ENCODE measurements at places on chromosomes 3 and 15.
A peak's percentile ranks its signal among the peaks of the same experiment; 100 is the strongest.

DNA sequence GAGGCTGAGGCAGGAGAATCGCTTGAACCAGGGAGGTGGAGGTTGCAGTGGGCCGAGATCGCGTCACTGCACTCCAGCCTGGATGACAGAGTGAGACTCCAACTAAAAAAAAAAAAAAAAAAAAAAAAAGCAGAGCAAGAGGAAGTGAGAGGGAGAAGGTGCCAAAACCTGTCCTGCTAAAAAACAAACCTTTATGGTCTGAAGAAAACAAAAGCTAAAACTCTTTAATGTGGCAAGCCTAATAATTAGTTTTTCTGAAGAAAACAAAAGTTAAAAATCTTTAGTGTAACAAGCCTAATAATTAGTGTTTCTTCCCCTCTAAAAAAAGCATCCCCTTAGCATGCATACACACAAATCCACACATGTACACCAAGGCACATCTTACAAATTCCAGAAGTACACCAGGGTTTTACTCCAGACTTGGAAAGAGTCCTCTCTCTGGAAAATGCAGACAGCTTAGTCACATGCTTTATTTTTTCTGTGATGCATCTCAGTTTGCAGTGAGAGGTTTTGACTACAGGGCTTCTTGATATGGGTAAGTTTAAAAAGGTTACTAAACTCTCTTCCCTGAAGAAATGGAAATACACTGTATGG, 65.9 kb downstream of the HACD2 start:
- no peak for DNase-seq

DNA sequence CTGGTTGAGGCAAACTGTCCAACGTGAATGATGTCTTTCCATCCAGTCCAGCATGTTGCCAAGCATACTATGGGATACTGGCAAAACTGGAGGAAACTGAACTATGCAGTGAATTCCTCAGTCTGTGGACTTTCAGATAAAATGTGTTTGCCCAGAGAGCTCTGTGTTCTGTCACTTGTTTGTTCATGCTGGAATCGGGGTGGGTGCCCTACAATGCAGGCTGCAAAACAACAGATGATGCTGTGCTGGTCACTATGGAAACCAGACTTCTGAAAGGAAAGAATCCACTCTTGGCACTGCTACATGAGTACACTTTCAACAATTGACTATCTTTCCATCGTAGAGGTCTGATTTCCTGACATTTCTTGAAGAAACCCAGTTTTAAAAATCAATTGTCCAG, 272.5 kb upstream of the ARHGEF26 start:
- no peak for DNase-seq

- DNase-seq, result no peak
Observed at GRCh38 chr3:171133796-171134569, 107.5 kb upstream of the SLC2A2 start.

DNA sequence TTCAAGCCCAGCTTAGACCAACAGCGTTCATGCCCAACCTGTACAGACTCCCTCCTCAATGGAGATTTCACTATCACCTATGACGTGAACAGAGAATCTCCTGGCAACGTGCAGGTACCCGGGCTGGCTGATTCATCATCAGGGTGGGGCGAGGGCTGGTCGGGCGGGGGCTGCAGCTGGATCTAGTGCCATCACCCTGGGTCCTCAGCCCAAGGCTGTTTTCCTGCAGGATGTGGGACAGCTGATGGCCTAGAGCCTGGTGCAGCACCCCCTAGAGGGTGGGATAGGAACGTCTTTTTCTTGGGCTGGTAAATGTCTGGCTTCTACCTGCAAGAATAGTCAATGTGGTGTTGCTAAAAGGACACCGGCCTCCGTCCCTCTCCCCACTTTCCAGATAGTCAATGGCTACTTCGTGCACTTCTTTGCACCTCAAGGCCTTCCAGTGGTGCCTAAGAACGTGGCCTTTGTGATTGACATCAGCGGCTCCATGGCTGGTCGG, 4.4 kb downstream of the ITIH3 start:
- DNase-seq, result peak; percentile 21

- no peak for DNase-seq
Observed at GRCh38 chr3:184767377-184767776, 44.6 kb upstream of the VPS8 start.

- DNase-seq, result no peak
Observed at GRCh38 chr15:84973492-84974460, 7.9 kb upstream of the PDE8A start.

DNA sequence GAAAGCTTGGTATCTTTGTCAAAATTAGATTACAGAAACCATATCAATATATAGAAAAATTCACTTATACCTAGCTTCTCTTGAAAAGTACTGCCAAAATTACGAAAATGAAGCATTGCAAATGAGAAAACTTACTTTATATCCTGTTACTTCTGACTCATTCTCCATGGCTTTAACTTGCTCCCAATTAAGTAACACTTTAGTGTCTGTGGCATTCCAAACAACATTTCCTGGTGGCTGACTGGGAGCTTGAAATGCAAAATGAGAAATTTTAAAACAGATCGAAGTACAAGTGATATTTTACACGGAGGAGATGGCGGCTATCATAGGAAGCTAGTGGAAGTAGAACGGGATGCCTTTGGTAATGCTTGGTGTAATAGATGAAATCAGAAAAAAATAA, 347.3 kb downstream of the CNTN3 start:
- no peak for DNase-seq

DNA sequence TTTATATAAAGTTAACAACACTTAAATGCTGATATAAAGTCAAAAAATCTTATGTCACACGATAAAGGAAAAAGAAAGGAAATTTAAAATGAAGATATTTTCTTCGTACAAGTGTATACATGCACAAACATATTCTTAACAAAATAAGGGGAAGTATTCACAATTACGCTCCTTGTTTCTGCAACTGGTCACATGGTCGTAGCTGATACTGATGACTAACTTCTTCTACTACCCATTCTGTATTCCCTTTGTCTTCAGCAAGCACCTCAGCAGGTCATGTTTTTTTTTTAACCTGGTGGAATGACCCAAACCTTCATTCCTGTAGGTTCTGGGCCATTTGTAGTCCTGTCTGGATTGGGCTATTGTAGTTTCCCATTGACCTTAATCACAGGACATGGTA, 30.0 kb upstream of the CMTM8 start:
- no peak for DNase-seq

DNA sequence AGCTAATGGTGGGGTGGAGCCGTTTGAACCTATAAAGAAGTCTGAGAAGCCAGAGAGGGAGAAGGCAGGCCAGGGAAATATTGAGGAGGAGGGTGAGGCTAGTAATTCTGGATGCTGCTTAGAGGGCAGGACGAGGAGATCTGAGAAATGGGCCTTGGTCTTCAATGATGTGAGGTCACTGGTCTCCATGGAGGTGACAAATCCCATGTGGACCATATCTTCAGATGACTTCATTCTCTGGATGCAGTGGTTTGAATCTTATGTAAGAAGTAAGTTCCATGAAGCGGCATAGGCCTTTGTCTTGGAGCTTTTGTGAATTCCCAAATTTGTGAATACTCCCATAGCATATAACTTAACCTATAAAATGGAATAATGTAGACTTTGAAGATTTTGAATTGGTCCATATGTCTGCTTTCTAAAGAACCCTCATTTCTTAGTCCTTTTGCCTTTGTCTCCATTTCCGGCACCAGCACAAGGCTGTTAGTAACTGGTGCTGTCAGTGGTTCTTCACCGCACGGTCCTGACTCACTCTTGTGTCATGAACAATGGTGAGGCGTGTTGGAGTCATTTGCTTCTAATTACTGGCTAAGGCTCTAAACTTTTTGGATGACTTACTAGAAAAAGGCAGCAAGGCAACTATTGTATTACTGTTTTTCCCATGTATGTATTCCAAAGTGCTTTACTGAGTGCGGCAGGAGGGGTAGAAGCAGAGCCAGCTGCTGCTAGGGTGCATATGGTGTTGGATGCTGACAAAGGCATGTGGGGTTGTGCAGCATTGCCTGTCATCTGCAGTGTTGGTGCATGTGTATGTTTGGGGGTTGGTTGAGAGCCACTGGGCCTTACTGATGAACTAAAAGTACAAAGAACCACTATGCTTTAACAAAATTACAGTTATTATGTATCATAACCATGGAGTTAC, 279.3 kb upstream of the C2CD4B start:
- no peak for DNase-seq

- no peak for DNase-seq
Observed at GRCh38 chr15:31471731-31472430, 145.2 kb downstream of the KLF13 start.

DNA sequence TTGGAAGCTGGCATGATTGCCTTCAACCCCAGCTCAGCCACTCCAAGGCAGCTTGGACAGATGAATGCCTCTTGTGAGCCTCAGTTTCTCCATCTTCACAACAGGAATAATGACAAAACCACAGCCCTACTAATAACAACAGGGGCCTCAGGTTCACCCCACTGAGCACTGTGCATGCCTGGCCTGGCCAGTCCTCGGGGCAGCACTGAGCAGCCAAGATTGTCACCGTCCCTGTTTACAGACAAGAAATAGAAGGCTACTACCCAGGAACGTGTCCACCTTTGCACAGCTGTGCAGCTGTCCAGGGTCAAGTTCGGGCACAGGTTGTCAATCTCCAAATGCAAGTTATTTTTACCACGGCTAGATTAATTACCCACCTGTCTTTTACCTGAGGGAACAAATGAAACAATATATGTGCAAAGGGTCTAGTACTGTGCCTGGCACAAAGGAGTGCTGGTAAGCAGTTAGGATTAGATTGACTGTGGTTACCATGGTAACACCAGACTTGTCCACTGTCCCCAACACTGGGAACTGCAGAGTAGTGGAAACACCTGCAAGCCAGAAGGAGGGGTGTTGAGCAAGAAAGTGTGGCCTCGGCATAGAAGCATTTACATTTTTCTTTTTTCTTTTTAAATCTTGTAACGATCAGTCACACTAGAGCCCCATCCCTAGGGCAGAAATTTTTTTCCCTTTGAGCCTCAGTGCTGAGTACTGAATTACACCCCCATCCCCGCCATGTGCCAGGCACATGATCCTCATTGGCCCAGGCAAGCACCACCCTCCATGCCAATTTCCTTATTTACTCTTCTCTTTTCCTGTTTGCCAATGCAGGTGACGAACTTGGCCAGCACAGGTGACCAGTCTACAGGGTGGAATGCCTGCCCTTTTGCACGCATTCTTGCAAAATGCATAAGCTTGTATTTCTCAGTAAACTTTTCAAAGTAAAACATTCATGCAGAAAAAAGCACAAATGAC, 66.3 kb upstream of the SLC6A6 start:
- DNase-seq, result no peak

- DNase-seq, result no peak
Observed at GRCh38 chr3:179969525-179969924, 67.2 kb downstream of the PEX5L start.
